ENCODE measurements at places on chromosomes 4 and X.

DNA sequence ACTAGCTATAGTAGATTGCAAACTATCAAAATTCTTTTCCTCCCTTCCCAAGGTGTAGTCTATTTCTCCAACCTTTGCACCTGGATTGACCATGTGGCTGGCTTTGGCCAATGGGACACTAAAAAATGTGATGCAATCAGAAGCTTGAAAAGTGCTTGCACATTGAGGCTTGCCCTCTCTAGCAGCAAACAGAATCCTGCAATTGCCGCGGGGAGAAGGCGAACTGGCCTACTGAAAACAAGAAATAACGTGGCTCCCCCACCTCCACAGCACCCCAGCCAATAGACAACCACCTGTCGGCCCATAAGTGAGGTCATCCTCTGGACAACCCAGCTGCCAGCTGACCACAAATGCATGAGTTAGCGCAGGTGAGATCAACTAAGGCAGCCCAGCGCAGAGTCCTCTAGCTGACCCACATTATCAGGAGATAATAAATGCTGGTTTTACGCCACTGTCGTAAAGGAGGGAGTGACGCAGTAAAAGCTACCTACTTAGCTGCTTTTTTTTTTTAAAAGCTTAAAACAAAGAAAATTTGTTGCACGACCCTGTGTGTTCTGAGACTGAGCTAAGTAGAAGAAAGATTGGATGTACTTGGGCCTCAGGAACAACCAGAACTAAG lies 95.2 kb downstream of the GK start:
- DNase-seq = no peak

- no peak for DNase-seq
Observed at GRCh38 chrX:113522814-113523213, 682.2 kb upstream of the AMOT start.

- no peak for DNase-seq
Observed at GRCh38 chrX:65745992-65746391, 78.5 kb downstream of the MSN start.

DNA sequence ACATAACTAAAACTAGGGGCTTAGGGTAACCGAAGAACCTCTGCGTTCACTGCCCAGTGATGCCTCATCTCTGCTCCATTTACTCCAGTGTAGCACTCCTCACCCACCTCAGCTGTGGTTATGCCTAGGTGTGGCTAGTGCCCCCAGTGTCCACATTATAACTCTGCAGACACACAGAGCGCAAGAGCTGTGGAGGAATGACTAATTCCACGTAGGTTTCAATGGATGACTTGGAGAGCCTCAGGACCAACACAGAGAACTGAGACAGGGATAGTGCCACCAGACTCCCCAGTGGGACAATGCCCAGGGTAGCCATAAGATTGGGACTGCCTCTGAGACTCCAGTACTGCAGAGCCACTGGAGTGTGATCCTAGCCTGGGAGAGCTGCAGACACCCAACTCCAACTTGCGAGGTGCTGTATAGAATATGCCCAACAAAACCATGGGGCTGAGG lies 542.4 kb upstream of the DIPK2B start:
- no peak for DNase-seq

- no peak for DNase-seq
Observed at GRCh38 chr4:46975812-46976553, 17.4 kb downstream of the GABRA4 start.

- no peak for DNase-seq
Observed at GRCh38 chrX:69066021-69066757, 99.1 kb downstream of the PJA1 start.

DNA sequence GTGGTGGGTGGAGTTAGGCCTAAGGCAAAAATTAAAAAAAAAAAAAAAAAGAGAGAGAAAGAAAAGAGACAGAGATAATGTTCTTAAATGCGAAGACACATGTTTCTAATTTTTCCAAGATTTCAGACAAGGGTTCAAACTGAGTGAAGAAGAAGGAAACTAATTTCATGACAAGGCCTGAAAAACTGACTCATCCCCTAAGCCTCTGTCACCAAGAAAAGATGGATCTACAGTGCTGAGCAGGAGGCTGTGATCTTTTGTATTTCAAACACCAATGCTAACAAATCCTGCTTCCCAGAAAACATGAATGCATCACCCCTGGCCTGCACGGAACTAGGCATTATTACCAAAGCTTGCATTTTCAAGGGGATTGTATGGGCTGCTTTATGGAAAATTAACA lies 75.3 kb downstream of the PPARGC1A start:
- DNase-seq = no peak

DNA sequence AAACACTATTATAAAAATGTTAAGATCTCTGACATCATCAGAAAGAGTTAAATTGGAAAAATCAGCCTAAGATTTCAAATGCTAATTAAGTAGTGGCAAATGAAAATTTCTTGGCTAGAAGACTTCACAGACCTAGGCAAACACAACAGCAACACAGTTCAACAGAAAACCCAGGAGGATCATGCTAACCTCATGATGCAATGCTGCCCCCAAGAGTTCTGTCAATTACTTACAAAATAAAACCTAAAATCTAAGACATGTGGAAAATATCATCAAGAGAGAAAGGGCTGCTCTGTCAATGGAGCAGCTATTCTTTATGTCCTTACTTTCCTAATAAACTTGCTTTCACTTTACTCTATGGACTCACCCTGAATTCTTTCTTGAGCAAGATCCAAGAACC lies 21.0 kb downstream of the S100G start:
- DNase-seq = peak; percentile 30

GRCh38 chr4:6461301-6462165 lies 10.9 kb downstream of the PPP2R2C start:
- no peak for DNase-seq

- no peak for DNase-seq
Observed at GRCh38 chr4:156495836-156496235, 475.8 kb downstream of the PDGFC start.

GRCh38 chr4:4430492-4431195 lies 43.7 kb downstream of the NSG1 start:
- DNase-seq = no peak

DNA sequence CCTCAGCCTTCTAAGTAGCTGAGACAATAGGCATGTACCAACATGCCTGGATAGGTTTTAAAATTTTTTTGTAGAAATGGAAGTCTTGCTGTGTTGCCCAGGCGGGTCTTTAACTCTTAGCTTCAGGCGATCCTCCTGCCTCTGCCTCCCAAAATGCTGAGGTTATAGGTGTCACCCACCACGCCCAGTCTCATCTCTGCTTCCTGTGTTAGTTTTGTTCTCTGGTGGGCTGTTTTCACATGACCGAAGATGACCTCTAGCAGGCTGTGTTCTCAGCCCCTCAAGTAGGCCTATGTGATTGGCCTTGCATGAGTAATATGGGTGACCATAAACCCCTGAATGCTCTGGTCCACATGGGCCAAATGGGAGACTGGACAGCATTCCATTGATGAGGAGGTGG lies 56.8 kb upstream of the MSANTD1 start:
- no peak for DNase-seq

DNA sequence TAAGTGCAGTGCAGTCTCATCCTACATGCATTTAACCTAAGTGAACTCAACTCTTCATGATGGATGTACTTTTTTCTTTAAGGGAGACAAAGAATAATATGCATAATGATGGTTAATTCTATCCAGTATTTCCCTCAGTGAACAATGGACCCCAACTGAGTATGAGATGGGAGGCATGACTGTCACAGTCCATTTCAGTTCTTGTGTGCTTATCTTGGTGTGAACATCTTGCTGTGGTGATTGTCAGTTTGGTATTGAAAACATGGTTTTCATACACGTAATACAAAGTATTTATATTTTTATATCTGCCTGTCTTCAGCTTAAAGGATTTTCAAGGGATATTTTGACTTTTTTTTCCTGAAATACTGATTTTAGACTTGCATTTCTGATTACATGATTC lies 72.0 kb upstream of the NDUFC1 start:
- DNase-seq = no peak
